ENCODE measurements at places on chromosomes 1 and 21.

GRCh38 chr1:229203030-229203751 lies 67.7 kb upstream of the RAB4A start:
- no peak for DNase-seq

- no peak for DNase-seq
Observed at GRCh38 chr21:31744182-31744800, 12.4 kb upstream of the SCAF4 start.

- no peak for DNase-seq
Observed at GRCh38 chr21:39348040-39348354, 891 bp downstream of the HMGN1 start.

DNA sequence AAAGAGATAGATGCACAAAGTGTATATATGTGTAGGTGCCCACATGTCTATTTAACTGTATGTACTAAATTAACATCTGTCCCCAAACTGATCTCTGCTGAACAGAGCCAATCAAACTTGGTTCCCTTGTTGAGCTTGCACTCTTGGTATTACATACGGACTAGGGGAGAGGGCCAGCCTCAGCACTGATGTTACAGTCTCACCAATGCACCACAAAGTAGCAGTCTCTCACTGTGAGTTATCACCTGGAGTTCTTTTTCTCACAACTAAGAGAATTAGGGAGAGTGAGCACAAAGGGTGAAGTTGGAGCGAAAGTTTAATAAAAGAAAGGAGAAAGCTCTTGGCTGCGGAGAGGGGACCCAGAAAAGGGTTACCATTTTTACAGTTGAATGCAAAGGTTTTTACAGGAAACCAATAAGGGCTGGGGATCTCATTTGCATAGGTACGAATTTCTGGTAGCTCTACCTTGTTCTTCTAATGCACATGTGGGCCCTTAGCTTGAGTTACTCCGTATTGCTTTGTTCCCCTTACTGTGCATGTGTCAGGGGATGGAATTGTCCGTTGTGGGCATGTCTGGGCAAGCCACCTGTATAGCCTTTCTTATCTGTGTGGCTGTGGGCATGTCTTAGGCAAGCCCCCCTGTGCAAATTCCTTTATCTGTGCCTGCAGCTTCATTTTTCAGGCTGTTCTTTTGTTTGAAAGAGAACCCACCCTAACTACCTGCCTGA lies 13.3 kb upstream of the CHI3L2 start:
- DNase-seq = peak; percentile 62

DNA sequence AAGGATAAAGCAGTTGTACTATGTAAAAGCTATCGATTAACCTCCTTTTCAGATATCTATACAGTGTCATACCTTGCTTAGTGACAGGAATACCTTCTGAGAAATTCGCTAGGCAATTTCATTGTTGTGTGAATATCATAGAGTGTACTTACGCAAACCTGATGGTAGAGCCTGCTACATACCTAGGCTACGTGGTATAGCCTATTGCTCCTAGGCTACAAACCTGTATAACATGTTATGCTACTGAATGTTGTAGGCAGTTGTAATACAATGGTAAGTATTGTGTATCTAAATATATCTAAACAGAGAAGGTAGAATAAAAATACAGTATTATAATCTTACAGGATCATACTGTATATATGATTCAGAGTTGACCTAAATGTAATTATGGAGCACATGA lies 26.5 kb downstream of the FLVCR1 start:
- DNase-seq = no peak

GRCh38 chr1:46749404-46749803 lies 30.5 kb upstream of the EFCAB14 start:
- no peak for DNase-seq

GRCh38 chr1:246987083-246987690 lies 20.7 kb downstream of the ZNF695 start:
- DNase-seq = no peak

DNA sequence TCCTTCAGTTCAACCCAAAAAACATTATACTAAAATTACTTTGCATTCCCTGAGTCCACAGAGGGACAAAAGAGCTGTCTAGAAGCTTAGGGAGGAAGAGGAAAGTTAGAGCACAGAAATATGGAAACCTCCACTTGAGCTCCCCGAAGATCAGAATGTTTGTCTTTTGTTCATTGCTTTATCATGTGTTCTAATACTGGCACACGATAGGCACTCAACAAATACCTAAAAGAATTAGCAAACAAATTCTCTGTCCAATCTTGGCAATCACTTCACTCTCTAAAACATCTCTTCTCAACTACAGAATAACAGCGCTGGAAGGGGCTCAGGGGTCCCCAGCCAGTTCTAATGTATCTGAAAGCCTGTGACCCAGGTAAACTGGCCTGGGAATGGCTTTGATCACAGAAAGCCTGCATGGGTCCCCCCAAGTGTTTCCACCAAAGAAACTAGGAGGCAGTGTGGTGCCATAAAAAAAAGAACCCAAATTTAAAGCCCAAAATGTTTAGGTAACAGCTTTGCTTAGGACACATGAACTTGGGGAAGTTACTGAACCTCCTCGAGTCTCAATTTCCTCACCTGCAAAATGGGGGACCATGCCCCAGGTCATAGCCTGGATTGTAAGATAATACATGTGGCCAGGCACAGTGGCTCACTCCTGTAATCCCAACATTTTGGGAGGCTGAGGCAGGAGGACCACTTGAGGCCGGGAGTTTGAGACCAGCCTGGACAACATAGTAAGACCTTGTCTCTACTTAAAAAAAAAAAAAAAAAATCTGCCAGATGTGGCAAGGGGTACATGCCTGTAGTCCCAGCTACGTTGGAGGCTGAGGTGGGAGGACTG lies 45.8 kb downstream of the SSBP3 start:
- DNase-seq = no peak

- DNase-seq = no peak
Observed at GRCh38 chr1:214012418-214012817, 24.6 kb downstream of the PROX1 start.

- DNase-seq = no peak
Observed at GRCh38 chr1:94011709-94012595, 102.7 kb upstream of the GCLM start.

DNA sequence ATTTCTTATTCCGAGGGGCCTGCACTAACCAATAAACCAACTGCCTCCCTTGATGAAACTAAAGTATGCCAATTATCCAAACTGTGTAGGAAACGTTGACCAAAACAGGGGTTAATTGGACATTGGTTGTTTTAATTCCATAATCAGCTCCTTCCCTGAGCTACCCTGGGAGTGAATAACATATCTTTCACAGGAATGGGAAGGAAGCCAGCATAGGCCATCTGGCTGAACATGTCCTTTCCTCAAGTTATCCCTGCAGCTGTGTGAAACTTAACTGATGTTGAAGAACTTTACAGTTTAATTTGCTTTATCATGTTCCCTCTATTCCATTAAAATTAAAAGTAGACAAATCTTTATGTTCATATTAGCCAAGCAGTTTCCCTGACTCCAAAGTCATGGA lies 75.4 kb downstream of the NRIP1 start:
- no peak for DNase-seq

GRCh38 chr1:238677567-238677966 lies 708.8 kb upstream of the CHRM3 start:
- no peak for DNase-seq

- DNase-seq = no peak
Observed at GRCh38 chr1:216388558-216388957, 34.7 kb downstream of the USH2A start.

- DNase-seq = no peak
Observed at GRCh38 chr1:221841251-221841982, 99.5 kb upstream of the DUSP10 start.

DNA sequence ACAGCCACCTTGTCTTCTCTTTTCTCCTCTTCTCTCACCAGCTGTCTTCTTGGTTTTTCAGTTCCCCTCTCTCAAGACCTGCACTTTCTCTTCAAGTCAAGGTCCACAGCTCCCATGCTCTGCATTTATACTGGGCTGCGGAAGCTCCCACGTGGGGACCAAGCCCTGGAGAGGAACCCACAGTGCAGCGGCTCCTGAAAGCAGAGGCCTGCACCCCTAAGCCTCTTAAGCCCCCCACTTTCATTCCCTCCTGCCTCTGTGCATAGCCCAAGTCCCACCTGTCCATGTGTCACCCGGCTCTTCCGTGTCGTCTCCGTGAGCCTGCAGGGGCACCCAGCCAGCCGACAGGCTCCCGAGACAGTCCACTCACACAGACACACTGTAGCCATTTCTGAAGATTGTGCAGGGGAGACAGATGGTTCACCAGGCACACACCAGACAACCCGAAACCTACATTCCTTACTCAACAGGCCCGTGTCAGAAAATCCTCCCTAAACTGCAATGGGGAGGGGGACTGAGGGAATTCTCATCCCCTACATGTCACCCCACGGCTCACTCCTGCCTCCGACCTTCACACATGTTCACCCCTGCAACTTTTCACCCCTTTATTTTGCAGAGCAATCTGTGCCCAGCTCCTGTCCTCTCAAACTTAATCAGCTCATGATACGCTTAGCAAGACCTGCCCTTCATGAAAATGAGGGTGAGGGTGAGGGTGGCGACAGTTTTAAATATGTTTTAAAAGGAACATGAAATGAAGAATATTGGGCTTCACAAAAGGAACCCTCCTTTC lies 6.3 kb downstream of the MX2 start:
- DNase-seq = no peak

DNA sequence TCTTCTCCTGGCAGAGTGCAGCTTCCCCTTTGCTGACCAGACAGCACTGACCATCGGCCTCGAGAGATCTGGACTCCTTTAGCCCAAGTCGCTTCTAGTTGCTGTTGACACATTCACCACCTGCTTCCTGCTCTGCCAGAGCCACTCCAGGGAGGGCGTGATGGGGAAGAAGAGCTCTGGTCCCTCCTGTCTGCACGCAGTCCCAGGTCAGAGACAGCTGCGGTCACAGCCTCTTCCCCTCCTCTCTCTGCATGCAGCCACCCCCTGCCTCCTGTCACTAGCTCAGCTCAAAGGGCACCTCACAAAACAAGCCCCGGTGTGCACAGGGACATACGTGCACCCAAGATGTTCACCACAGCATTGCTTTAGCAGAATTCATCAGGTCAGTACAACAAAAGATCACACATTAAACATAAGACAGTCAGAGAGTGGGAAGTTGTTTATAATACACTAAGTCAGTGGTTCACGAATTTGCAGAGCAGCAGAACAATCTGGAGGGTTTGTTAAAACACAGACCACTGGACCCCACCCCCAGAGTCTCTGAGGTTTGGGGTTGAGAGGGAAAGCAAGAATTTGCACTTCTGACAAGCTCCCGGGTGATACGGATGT lies 132.9 kb downstream of the SYF2 start:
- peak; percentile 79 for DNase-seq

DNA sequence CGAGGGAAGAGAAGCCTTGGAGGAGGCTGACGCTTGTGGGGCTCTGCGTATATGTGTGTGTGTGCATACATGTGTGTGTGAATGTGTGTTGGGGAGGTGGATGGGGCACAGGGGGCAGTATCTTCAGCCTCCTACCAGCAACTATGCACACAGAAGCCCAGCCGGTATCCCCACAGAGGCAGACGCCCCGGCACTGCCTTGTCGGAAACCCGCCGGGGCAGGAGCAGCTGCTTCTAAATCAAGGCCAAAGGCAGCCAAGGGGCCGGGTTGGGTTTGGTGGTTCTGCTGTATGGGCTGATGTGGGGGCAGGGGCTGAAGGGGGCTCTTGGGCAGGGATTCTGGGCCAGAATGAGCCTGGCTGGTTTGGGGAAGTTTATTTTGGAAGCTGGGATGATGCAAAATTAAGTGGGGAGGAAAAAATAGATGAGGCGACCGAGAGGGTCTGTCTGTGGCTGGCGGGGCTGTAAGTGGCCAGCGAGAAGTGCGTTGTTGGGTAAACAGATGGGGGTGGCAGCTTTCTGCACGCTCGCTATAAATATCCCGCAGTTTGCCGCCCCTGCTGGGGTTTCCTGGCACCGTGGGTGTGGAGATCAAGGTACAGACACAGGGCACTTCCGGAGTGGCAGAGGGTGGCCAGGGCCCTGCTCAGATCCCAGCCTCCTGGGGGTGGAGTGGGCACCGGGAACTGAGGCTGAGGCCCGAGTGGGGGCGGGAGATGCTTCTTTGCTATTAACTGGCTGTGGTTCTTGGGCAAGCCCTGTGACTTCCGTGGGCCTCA lies 11.0 kb upstream of the WNT4 start:
- no peak for DNase-seq

DNA sequence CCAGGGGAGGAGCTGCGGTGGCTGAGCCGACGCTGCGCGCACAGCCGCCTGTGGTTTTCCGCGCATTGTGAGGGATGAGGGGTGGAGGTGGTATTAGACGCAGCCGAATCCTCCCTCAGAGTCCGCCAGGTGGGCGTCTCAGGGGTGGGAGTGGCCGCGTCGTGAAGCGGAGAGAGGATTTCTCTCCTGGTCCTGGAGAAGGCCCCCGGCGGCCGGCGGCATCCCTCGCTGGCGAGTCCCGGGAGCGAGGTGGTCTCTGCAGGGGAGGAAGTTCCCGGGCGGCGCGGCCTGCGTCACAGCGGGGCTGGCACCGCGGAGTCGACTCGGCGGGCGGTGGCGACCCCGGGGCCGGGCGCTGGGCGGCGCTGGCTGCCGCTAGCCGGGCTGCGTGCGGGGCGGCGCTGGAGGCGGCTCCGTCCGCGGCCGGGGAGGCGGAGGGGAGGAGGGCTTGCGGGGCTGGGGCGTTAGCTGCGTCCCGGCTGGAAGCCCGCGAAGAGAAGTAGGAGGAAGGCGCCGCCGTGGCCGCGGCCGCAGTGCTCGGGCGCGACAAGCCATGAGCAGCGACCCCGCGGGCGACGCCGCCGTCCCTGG lies at the start of gene LRRC8C:
Gene LRRC8C (plus strand): TSS at position 464 of the 591 bp plus-strand sequence. CDS start 53,354 bp downstream, outside the sequence.
- DNase-seq = peak; percentile 88

DNA sequence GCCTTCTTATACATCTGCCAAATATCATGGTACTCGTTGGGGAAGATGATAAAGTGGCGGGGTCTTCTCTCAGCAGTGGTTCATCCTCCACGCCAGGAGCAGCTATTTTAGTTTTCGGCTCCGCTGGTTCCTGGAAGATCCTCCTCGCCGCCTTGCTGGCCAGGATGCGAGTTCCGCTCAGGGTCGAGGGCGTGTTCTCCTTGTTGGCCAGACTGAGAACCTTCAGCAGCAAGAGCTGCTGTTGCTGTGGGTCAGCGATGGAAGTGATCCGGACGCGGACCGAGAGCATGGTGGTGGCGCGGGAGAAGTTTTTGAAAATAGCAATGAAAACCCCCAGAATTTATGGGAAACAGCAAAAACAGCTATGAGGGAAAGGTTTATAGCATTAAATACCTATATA lies 11.4 kb upstream of the CFAP126 start:
- no peak for DNase-seq

- DNase-seq = no peak
Observed at GRCh38 chr1:171296897-171297296, 17.1 kb upstream of the FMO4 start.

- DNase-seq = no peak
Observed at GRCh38 chr1:246773213-246773641, 49.0 kb downstream of the SCCPDH start.

GRCh38 chr1:5742032-5742431 lies 250.2 kb downstream of the NPHP4 start:
- DNase-seq = no peak

DNA sequence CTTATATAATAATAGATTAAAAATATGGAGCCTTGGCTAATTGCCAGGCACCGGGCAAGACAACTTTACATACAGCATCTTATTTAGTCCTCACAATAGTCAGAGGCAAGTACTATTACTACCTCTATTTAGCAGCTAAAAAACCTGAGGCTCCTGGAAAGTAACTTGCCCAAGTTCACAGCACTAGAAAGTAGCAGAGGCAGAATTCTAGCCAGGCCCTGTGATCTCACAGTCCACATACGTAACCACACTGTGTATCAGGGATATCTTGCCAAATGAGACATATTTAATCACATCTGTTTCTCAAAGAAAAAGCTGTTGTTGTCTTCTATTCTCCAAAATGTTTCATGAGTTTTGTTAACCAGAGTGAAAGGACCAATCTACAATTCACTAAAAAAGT lies 378.5 kb downstream of the PLPP3 start:
- no peak for DNase-seq
